ENCODE measurements at places on chromosomes 13 and 19. TPM values are rescaled to one million over a fixed set of nuclear protein-coding genes. Genes with fewer than 3 reads are reported as not detected.

DNA sequence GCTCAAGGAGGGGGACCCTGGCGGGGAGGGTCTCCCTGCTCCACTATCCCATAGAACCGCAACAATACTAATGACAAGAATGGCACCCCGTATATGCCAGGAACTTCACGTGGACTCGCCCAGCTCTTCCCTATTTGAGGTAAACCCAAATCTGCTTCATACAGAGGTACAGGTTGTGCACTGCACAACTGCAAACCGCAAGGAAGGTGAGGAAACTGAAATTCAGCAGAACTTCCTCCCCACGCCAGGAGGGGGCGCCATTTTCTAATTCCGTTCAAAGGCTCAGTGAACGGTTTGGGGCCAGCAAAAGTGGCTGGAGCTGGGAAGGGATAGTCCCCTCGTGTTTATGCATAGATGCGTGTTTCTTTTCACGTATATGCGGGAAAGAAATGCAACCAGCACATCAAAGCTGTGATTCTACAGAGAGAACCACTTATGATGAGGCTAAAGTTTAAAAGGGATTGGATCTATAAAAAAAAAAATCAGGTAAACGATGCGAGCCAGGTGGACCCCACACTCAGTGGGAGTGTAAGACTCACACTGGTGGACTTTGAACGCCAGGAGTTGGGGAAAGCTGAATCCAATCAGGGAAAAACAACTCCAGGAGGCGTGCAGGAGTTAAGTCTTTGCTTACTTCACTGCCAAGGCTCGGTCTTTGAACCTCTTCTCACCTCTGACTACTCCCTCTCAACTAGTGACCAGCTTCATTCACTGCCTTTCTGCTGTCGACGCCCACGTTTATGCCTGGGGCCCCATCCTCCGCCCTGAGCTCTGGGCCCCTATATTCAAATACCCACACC, 20.3 kb downstream of the C19orf81 start:
- no peak for DNase-seq

DNA sequence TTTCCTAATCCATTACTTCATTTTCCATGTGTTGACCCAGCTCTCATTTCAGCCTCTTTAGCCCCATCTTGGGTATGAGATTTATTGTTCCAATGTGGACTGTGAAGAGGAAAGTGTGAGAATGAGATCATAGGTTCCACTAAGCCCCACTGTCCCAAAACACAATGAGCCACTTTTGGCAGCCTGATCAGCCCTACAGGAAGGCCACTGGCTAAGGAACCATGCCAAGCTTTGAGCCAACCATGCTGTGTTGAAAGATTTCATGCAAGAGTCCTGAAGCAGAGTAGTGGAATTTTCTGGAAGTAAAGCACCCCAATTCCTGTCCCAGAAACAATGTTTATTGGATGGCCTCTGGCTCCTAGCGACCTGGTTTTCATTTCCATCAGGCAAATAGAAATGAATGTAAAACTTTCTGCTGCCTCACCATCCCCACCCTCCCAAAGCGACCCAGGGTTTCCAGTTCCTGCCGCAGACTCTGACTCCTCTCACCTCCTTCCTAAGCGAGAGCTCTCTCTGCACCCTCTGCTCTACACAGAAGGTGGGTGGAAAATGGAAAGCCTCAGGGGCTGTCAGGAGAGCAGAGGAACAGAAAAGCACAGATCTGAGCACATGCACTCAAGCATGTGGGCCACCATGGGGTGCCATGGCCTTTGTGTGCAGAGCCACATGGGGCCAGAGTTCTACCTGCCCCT, 73.1 kb downstream of the KCTD12 start:
- peak; percentile 30 for DNase-seq

DNA sequence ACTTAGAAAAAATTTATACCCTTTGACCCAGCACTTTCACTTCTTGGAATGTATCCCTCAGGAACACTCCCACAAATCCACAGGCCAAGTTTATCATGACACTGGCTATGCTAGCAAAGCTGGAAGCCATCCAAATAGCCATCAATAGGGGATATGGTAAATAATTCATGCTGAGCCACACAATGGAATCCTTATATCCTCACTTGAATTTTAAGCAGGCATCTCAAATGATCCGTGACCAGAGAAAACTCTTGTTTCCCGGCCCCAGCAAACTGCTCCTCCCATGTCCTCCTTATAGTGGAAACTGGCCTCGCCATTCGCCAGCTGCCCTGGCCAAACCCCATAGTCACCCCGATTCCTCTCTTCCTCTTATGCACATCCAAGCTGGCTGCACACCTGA, 37.6 kb downstream of the GRIK5 start:
- no peak for DNase-seq

DNA sequence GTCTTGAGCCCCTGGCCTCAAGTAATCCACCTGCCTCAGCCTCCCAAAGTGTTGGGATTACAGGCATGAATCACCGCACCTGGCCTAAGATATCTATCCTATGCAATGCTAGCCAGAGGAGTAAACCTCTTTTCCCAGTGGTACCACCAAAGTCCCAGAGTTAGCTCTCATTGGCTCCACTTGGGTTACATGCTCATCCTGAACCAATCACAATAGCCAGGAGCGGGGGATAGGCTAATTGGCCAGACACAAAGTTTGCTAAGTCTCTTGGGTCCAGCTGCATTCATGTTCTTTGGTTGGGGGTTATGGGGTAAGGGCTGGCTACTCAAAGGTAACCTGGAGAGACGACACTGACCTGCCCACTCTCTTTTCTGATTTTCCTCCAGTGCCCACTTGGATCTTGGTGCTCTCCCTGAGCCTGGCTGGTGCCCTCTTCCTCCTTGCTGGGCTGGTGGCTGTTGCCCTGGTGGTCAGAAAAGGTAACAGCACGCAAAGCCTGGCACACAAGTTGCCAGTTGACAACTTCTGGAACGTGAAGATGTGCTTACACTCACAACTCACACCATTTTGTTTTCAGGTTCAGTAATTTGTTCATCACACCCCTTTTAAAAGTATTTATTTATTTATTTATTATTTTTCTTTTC, 7.8 kb downstream of the C19orf38 start:
- DNase-seq: no peak

GRCh38 chr13:31468114-31468902, 268.5 kb downstream of the B3GLCT start:
- DNase-seq: no peak

GRCh38 chr19:4557144-4557970, 2.1 kb downstream of the SEMA6B start:
- no peak for DNase-seq

DNA sequence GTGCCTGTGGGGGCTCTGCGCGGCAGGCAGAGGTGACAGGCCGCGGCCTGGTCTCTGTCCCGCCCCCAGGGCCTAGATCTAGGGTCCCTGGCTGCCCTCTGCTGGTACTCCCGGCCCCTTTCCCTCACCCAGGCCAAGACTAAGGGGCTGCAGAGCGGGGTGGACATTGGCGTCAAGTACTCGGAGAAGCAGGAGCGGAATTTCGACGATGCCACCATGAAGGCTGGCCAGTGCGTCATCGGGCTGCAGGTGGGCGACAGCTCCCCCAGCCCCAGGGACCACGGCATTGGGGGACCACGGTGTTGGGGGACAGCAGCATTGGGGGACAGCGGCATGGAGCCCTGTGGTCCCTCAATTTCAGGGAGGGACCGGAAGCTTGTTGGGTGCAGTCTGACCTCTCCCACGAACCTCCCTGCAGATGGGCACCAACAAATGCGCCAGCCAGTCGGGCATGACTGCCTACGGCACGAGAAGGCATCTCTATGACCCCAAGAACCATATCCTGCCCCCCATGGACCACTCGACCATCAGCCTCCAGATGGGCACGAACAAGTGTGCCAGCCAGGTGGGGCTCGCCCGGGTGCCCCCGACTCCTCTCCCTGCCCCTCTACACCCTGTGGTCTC, 3.8 kb upstream of the ABCA7 start:
- DNase-seq: no peak

DNA sequence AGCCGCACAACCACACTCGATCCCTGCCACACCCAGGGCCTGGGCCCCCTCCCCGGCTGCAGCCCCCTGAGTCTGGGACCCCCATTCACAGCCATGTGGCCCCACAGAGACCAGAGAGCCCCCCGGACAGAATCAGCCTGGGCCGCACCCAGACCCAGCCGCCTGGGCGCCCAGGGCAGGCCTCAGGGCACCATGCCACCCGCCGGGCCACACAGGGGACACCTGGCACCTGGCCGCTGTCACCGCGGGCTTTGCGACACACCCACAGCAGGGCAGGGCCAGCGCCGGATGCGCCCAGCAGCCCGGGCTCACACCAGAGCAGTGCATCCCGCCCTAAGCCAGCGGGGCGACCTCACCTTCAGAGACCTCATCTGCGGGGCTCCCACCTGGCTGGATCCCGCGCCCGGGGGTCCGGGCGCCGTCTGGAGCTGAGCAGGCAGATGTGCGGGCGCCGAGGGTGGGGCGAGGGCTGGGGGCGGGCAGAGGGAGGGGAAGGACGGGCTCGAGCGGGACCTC, 443 bp downstream of the TBXA2R start:
- DNase-seq: no peak

- DNase-seq: no peak
These were observed 78.9 kb upstream of the ZNF91 start for GRCh38 chr19:23474172-23474571.

DNA sequence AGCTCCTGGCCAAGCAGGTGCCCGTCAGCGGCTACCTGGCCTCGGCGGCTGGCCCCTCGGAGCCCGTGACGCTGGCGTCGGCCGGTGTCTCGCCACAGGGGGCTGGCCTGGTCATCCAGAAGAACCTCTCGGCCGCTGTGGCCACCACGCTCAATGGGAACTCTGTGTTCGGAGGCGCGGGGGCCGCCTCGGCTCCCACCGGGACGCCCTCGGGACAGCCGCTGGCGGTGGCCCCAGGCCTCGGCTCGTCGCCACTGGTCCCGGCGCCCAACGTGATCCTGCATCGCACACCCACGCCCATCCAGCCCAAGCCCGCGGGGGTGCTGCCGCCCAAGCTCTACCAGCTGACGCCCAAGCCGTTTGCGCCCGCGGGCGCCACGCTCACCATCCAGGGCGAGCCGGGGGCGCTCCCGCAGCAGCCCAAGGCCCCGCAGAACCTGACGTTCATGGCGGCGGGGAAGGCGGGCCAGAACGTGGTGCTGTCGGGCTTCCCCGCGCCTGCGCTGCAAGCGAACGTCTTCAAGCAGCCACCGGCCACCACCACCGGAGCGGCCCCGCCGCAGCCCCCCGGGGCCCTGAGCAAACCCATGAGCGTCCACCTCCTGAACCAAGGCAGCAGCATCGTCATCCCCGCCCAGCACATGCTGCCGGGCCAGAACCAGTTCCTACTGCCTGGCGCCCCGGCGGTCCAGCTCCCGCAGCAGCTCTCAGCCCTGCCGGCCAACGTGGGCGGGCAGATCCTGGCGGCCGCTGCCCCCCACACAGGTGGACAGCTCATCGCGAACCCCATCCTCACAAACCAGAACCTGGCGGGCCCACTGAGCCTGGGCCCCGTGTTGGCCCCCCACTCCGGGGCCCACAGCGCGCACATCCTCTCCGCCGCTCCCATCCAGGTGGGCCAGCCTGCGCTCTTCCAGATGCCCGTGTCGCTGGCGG, 33.0 kb upstream of the EHD2 start:
- DNase-seq: no peak

GRCh38 chr19:38658462-38659306, 11.2 kb downstream of the ACTN4 start:
- peak; percentile 81 for DNase-seq

DNA sequence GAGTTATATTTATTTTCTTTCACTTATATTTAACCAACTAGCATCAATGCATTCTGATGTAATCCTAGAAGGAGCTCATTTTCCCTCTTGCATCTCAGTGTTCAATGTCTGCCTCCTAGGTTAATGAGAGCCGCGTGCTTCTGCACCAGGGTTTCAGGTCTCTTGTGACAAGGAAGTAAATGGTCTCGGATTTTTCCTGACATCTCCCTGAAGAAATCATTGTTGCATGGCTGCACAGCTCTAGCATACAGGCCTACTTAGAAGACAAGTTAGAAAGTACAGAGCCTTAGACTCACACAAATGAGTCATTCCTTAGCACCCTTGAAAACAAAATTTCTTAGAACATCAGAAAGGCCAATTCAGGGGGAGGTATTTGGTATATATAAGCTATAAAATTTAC, 57.2 kb upstream of the KLF12 start:
- DNase-seq: no peak

DNA sequence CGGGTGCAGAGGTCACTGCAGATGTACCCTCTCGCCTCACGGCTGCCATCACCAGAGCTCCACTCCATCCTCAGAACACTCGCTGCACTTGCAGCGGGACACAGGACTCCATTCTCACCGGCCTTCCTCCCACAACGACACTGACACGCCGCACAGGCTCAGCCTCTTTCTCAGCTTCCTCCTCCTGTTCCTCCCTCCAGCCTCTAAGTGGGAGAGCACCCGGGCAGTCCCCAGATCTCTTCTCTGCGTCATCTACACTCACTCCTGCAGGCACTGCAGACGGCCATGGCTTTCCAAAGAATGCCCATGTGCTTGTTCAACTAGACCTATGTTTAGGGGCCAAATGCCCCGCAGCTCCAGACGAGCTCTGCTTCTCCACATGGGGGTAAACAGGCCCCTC, 14.3 kb upstream of the FKRP start:
- DNase-seq: no peak

DNA sequence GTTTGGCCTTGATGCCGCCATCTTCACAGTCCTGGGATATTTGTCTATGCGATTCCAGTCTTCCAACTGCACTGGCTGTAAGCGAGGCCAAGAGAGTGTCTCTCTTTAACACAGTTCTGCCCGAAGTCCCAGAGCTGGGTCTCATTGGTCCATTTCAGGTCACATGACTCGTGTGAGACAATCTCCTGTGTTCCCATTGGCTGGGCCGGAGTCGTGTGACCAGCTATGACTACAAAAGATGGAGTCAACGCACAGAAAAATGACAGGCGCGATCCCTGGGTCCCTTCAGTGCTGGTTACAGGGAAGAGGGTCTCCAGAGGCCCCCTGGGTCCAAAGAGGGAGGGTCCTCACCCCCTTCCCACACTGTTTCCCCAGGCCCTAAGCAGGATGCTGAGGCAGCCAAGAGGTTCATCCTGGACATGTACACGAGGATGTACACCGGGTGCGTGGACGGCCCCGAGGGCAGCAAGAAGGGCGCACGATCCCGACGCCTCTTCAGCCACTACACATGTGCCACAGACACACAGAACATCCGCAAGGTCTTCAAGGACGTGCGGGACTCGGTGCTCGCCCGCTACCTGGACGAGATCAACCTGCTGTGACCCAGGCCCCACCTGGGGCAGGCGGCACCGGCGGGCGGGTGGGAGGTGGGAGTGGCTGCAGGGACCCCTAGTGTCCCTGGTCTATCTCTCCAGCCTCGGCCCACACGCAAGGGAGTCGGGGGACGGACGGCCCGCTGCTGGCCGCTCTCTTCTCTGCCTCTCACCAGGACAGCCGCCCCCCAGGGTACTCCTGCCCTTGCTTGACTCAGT, 15.9 kb upstream of the S1PR4 start:
- DNase-seq: no peak

GRCh38 chr19:8371011-8371804, 7.3 kb downstream of the ANGPTL4 start:
- no peak for DNase-seq

Gene EDNRB
- 51.0 TPM for total RNA-seq

Gene GRIK5
- total RNA-seq: 5.6 TPM

Gene APC2
- 3.5 TPM for total RNA-seq

Gene TPP2
- 83.5 TPM for total RNA-seq

Gene WDR88
- total RNA-seq: not detected

Gene CTXN1
- not detected for total RNA-seq

Gene ATP4B
- 0.28 TPM for total RNA-seq

Gene OR7A5
- total RNA-seq: not detected

Gene PCDH17
- total RNA-seq: 23.2 TPM

Gene DCT
- total RNA-seq: 0.76 TPM

All from uterus (tissue), 4 donors.